ENCODE measurements at places on chromosomes 2 and 18.
A peak's percentile ranks its signal among the peaks of the same experiment; 100 is the strongest.

GRCh38 chr18:48808476-48808875 lies 142.3 kb downstream of the SMAD7 start:
- DNase-seq, result no peak

DNA sequence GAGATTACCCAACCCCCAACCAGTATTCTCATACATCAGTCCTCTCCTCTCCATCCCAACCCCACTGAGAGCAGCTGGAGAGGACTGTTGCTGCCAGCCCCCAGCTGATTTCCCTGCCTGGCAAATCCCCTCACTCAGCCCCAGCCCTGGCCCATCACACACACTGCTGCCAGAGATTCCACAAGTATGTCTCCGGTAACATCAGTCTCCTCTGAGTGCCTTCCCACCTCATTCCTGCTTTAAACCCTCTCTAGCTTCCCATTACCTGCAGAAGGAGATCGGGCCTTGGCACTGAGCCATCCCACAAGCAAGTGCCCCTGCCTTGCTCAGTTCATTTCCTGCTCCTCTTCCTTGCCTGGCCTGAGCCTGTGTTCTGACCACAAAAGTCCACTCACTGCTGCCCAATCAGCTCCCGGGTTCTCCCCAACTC lies 50.6 kb upstream of the ZFP36L2 start:
- DNase-seq, result no peak

GRCh38 chr2:73704285-73704684 lies 32.9 kb downstream of the TPRKB start:
- DNase-seq, result no peak

GRCh38 chr2:11904029-11904428 lies 157.6 kb downstream of the LPIN1 start:
- no peak for DNase-seq

DNA sequence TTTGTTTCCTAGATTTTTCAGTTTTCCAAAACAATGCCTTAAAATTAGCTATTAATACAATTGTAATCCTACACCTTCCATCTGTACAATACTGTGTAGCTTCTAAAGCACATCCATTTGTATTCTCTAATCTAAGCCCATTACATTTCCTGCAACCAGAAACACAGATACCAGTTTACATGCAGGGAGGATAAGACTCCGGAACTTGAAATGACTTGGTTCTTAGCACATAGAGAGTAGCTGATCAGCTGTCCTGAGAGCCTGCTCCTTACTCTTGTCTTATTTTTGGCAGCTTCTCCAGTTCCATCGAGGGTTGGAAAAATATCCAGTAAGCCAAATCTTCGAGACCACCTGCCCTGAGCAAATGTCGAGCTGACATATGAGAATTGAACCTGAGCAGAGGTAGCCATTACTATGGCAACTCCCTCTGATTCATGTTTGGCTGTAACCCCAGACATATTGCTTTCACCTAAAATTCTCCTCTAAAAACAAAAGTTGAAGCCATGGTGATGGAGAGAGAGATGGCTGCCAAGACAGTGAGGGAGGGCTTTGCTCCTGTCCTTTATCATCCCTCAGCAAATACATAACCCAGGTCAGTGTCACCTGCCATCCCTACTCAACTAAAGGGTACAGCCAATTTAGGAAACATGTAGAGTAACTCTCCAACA lies 542.8 kb downstream of the IRS1 start:
- no peak for DNase-seq

DNA sequence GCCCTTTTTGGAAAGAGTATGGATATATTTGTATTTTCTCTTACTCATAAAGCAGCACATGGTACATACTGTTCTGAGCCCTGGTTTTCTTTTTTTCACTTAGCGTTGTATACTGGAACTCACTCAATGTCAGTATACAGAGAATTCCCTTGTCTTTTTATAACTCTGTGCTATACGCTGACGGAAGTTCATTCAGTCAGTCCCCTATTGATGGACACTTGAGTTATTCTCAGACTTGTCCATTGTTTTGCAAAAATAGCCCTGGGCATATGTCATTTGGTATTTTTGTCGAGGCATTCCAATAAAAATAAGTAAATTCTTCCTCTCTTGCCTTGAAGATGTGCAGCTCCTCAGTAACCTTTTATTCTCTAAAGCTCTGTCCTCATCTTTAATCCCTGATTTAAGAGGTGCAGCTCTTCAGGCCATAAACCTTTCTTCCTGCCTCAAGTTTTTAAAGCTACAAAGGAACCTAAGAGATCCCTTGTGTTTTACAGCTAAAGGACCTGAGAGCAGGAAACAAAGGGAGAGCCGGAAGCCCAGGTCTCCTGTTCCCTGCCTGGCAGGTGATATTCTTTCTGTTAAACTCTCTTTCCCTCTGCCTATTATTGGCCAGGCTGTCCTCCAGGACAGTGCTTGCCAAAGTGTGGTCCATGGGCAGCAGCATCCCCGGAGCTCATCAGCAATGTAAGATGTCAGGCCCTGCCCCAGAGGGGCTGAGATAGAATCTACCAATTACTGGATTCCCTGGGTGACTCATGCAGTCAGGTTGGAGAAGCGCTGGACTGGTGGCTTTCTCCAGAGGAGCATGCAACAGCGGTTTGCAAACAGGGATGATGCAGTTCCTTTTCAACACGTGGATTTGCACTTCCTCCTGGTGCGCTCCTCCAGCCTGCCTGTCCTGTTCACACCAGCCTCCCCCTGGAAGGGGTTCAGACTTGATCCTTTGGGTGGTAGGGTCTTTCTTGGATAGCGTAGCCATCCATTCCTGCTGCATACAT lies 158.0 kb downstream of the NEDD4L start:
- no peak for DNase-seq

- DNase-seq, result no peak
These were observed 90.4 kb upstream of the CBLN2 start for GRCh38 chr18:72634500-72634899.

- peak; percentile 58 for DNase-seq
These were observed 412 bp downstream of the OSBPL1A start for GRCh38 chr18:24397131-24397693.

GRCh38 chr2:204441316-204441715 lies 104.0 kb upstream of the PARD3B start:
- no peak for DNase-seq

GRCh38 chr2:184562532-184562931 lies 35.8 kb upstream of the ZNF804A start:
- peak; percentile 73 for DNase-seq

Measured in retinal pigment epithelial cell (primary cell).